Hematopoietic multipotent progenitor cell treated with erythropoietin and hydrocortisone succinate and interleukin-3 and kit ligand, for 4 days (in vitro differentiated cells): ENCODE measurements at places on chromosomes 13 and 19.
A peak's percentile ranks its signal among the peaks of the same experiment; 100 is the strongest.

- DNase-seq, result peak; percentile 48
Observed at GRCh38 chr13:42392716-42393572, 121.0 kb downstream of the AKAP11 start.

- peak; percentile 93 for DNase-seq
Observed at GRCh38 chr19:38693380-38694223, 46.2 kb downstream of the ACTN4 start.

DNA sequence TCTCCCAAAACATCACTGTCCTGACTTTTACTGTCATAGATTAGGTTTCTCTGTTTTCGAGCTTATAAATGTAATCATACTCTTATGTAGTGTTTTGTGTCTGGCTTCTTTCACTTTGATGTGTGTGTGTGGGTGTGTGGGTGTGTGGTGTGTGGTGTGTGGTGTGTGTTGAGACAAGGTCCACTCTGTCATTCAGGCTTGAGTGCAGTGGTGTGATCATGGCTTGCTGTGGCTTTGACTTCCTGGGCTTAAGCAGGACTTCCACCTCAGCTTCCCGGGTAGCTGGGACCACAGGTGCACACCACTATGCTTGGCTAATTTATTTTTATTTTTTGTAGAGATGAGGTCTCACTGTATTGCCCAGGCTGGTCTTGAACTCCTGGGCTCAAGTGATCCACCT, 59.6 kb downstream of the PDS5B start:
- peak; percentile 20 for DNase-seq

DNA sequence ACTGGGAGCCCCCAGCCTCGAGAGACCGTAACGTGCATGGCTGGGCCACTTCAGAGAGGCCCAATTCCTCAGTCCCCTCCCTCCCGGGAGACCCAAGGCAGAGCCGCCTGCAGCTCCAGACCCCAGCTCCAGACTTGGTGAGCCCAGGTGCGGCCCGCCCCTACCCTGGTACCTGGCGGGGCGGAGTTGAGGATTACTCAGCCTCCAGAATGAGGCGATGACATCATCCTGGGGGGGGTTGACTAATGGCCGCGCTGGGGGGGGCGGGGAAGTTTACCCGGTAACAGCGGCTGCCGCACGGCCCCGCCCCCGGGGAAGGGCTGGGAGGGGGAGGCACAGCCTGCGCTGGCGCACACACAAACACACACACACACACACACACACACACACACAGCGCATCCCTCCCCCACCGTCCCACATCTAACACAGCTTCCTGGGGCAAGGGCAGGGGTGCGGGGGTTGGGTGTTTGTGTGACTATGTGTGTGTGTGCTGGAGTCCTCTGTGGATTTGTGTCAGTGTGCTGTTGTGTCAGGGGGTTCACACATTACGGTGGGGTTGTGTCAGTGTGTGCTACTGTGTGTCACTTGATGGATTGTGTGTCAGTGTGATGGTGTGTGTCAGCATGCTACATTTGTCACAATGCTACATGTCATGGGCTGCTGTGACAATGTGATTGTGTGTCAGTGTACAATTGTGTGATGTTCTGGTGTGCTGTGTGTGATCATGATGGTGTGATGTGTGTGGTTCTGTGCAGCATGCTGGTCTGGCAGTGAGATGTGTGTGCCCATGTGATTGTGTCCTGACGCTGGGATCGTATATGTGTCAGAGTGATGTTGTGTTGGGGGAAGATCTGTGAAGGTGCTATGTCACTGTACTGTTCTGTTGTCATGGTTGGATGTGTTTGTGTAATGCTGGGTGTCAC, 10.3 kb upstream of the BBC3 start:
- peak; percentile 81 for DNase-seq

DNA sequence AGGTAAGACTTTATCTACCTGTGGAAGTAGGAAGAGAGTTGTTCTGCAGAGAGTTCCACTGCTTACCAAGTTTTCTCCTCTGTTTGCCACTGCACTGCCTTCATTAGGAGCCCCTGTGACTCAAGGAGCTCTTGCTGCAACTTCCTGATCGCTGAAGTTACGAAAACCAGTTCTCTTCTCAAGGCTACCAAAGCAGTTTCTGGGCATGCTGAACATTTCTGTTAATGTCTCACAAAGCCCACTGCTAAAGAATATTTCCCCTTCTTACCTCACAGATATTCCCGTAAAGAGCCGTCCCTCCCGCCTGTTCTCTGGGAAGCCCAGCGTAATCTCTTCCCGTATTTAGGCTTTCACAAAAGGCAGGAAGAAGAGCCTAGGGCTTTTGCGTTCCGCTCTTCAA, 82.6 kb upstream of the OXGR1 start:
- DNase-seq, result peak; percentile 38

DNA sequence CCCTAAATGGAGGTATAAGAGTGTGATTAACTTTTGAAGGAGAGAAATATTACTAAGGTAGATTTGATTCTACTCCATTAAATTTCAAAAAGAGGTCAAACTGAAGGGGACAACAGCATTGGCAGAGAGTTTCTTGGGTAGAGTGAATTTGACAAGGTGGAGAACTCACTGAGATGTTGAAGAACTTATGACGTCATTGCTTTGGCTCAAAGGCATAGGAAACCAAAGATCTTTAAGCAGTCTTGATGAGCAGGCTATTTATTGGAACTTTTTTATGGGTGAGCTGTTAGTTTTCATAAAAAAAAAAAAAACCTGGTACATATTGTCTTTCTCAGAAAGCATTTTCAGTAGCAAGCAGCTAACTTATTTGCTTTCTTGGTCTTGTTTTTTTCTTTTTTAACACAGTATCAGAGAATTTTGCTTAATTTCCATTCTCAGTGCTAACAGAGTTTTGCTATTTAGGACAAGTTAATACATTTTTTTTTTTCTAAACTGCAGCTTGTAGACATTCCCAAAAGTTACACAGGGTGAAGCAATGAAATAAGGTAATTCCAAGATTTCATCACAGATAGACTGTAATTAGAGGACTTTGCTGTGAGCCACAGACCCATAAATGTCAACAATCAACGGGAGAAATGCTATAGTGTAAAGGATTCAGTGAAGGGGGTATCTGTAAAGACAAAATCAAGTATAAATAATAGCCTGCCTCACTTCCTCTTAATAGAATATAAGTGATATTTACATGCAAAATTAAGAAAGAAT, 412.2 kb upstream of the KLHL1 start:
- DNase-seq, result no peak

GRCh38 chr13:44197791-44198770, 175.5 kb upstream of the SERP2 start:
- peak; percentile 70 for DNase-seq

DNA sequence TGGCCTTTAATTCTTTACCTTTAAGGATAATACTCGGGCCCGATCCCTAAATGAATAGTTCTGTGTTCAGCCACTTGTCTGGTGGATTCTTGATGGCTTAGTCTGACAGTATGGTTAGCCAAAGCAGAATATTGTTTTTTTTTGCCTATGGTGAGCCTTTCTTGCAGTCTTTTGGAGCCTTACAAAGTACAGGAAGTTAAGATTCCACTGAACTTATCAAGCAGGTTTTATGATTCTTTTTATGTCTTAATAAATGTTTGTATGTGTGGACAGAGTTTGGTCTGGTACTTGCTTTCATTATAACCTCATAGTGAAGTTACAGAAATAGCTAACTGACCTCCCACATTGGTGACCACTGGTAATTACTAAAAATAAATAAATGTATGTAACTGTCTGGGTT, 17.1 kb downstream of the PCCA start:
- no peak for DNase-seq

DNA sequence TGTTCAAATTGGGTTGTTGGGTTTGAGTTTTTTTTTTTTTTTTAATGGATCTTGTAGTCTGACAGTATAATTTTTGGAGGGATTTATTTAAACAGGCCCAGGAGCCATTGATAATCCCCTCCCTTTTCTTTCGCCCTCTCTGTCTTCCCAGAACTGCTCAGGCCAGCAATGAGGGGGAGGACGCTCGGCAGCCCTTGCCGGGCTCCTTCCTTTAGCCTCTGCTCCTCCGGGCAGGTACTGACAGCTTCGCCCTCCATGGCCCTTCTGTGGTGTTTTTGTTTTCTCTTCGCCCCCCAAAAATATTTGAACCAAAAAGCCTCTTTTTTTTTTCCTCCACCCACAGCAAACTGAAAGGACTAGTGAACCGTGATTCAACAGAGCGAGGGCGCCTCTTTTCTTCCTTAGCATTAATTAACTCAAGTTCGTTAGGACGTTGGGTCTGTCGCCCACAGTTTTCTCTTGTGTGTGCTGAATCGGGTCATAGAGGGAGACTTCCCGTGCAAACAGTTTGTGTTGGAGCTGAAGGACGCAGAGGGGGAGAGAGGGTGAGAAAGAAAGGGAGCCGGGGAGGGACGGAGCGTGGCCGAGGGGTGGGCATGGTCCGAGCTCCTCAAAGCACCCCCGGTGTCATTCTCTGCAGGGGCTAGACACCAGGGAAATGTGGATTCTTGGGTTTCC, 21.5 kb downstream of the NFIX start:
- DNase-seq, result no peak

GRCh38 chr13:70108356-70109105, at the start of gene KLHL1:
KLHL1 (minus strand) TSS chr13:70108452; CDS start chr13:70107699, 753 bp downstream.
- no peak for DNase-seq
